ENCODE measurements at places on chromosomes 4 and X.

GRCh38 chrX:153623310-153624029 is 23.5 kb upstream of the DUSP9 start:
- DNase-seq: no peak

DNA sequence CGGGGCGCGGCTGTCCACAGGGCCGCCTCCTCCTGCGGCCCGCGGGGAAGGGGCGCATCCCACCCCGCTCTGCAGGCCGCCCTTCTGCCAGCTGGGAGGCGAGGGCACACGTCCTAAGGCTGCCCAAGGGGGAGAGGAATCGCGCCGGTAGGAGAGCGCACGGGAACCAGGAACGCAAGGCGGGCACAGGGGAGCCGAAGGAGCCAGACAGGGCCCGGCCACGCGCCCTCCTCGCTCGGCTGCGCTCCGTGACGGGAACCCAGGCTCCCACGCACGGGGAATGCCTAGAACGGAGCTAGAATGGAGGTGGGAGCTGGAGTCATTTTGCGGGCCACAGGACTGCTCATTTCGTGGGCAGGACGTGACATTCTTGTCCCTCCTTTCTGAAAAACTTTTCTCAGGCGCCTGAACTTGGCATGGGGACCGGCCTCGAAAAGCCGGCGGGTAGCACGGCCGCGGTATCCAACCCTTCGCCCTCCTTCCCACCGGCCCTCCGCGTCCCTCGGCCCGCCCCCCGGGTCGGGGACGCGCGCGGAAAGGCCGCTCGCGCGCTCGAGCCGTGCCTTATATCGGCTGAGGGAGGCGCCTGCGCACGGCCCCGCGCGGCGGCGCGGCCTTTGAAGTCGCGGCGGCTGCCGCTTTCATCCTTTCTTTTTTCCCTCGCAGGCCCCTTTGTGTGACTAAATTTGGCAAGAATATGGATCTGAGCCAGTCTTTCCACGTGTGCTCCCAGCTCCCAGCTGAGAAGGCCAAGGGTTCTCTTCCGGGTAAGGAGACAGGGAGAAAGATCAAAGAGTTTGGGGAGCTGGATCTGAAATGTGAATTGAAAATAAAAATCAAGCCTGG is 4.2 kb upstream of the LEF1 start:
- peak; percentile 82 for DNase-seq

DNA sequence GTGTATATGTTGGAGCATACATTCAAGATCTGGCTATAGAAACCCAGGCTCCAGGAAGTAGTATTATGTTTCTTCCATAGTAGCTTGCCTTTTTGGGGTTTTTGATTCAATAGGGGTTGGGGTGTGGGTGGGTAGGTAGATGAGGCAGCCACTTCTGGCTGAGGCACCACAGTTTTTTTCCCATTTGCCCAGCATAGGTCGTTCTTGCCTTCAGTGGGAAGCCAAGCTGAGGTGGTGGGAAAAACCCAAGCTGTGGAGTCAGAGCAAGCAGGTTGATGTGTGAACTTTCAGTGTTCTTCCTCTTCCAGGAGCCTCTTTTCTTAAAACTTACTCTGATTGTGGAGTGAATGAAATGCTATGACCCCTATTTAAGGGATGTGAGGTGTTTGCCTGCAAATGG is 67.0 kb upstream of the RPS6KA3 start:
- peak; percentile 26 for DNase-seq

DNA sequence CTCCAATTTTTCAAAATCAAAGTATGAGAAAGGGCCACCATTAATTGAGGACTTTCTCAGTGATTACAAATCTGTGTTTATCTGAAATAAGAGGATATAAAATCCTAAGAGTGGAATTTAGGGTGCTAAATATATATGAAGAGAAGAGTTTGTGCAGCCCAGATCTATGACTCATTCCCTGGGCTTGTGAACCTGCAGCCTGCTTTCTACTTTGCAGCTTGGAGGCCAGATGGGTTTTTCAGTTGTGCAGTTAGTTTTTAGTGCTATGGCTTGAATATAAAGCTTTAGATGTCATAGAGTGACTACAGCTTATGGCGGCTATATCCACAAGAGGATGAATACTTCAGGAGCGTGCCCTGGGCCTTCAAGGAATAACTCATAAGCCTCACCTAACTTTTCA is 1391.1 kb downstream of the FSTL5 start:
- no peak for DNase-seq

DNA sequence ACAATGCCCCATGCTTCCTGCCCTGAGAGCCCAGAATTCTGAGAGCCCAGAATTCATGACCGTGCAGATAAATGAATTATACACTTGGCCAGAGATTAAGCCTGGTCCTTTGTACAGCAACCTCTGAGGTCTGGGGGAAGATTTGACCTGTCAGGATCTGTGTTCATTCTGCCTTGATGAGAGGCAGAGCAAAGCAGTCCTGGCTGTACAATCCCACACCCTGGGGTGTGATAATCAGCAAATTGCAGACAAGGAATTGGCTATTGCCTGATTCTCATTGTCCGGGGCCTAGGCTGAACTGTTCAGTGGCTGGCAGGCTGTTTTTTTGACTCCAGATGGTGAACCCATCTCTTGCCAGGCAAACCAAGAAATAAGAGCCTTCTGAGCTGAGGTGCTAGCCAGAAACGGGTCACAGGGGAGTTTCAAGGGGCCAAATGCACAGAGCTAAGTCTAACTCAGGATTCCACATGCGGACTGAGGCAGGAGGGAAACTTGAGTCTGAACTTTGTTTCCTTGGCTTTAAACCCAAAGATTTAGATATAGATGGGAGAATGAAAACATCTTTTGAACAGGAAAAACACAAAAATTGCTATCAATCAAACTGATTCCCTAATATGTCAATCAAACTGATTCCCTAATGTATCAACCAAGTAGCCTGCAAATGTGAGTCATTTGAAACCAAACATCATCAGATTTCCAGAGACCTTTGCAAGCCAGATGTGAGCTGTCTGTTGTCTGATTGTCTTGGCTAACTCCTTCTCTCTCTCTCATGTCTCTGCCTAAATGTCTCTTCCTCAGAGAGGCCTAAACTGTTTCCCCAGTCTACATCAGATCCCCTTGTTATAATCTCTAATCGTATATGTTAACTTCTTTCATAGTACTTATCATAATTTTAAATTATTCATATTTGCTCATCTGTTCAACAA is 159.3 kb downstream of the ATG4A start:
- no peak for DNase-seq

DNA sequence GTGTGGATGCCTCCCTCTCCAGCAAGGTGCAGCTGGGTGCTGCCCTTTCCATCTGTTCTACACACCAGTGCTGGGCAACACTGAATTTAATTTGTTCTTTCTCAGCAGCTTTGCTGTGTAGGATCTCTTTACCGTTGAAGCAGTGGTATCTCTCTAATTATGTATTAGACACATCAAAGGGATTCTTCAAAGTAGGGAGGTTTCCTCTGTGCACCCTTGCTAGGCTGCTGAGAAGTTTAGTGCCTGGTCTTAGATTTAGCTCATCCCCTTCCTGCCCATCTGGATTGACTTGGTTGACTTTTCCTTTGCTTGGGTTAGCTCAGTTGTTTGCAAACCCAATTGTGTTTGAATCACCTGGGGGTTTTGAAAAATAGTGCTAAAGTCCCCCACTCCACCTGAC is 27.8 kb upstream of the LDB2 start:
- no peak for DNase-seq

DNA sequence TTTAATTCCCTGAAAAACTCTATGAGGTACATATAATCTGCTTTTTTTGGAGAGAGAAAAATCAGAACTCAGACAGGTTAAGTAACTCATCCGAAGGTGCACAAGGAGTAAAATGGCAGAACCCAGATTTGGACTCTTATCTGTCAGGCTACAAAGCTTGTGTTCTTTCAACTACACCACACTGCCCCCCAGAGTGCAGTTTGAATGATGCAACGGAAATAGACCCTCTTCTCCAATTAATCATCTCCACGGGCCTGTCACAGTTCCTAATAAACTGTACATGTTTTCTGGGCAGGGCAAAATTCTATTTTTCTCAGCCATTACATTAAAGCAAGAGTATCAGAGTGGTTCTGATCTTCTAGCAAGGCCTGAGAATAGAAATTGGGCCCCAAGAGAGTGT is 35.3 kb upstream of the DCX start:
- peak; percentile 28 for DNase-seq

DNA sequence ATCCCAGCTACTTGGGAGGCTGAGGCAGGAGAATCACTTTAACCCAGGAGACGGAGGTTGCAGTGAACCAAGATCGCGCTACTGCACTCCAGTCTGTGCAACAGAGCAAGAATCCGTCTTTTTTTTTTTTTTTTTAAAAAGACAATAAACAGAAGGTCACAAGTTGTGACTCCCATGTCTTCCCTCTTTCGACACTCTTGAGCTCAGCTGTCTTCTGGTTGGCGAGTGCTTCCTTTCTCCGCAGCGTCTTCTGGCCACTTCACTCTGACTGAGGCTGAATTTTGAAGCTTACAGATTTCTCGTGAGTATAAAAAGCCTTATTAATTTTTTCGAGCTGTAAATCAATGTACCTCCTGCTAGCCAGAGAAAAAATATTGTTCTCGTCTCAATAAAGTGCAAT is 124.9 kb downstream of the STOX2 start:
- DNase-seq: no peak

- DNase-seq: no peak
These were observed 33.7 kb upstream of the MSANTD1 start for GRCh38 chr4:3215256-3215655.

- no peak for DNase-seq
These were observed 85.3 kb upstream of the POU3F4 start for GRCh38 chrX:83422836-83423235.

DNA sequence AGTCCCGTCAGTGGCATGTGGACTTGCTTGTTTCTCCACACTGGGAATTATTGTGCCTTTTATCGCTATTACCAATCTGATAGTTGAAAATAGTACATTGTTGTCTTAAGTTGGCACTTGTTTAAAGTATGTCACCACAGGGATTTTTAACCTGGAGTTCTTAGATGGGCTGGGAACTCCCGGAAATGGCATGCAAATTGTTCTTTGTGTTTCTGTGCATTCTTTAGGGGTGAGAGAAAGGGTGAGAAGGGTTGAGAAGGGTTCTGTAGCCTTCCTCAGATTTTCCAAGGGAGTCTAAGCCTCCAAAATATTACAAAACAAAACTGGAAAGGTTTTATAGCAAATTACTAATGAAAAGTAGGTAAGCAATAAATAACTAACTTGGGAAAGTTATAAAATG is 176.9 kb downstream of the ZIC3 start:
- no peak for DNase-seq

DNA sequence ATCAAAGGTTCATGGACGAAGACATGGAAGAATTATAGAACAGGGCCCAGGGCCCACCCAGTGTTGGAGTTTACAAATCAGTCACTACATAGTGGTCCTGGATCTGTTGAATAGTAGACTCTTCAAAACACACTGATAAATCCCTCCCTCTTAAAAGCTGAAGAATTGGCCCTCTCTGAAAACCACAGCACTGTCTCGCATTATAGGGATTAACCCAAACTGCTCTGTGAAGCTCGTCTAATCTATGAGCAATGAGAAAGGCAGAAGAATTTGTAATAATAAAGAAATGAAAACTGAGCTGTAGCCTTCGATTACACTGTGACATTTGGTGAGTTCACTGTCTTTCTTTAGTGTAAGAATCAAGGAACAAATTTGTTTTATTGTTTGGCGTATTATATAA is 92.5 kb upstream of the ZFP42 start:
- DNase-seq: no peak

Measured in activated T-cell treated with anti-CD3 and anti-CD28 coated beads, Interleukin-2, amount 50 U/mL, for 48 hours (primary cell).